ENCODE measurements at places on chromosomes 2 and 18. TPM values are rescaled to one million over a fixed set of nuclear protein-coding genes. Genes with fewer than 3 reads are reported as not detected.

The FOXI3 gene
- total RNA-seq = 2.1 TPM

The BMP10 gene
- total RNA-seq = not detected

- DNase-seq = no peak
Measured at GRCh38 chr2:179049546-179050311, at the start of gene CCDC141. Gene CCDC141 (minus strand): TSS chr2:179050137. CDS start chr2:179049941, 196 bp downstream.

The PROKR1 gene
- total RNA-seq = not detected

DNA sequence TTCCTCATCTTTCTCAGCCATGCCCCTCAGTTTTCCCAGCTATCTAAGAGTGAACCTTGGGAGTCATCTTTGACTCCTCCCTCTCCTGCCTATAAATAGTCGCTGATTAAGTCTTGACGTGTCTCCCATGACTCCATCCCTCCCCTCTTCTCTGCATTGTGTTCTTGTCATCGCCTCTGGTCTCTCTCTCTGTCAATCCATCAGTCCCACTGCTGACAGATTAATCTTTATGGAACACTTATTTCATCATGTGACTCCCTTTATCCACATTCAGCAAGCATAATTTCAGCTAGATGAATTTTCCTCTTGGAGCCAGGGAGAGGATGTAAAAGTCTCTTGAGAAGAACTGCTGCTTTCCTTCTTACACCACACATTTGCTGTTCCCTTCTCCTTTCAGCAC lies 9.4 kb downstream of the ADAM23 start:
- peak; percentile 45 for DNase-seq

- DNase-seq = no peak
Measured at GRCh38 chr2:50098242-50098641, 933.7 kb downstream of the NRXN1 start.

DNA sequence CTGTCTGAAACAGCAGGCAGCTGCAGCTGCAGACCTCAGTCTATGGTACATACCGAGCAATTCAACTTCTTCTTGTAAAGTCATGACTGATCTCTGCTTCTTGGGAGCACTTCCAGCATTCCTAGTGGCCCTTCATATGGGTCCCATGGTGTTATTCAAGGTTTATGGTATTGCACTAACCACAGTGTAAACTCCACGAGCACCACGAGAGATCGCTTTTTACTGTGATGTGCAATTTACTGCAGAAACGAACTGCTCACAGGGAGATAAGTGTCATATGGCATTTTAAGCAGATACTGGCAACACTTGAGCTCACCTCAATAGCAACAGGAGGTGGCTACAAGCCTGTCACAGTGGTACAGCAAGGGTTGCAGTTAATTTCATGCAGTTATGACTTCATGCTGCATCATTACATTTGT lies 38.6 kb upstream of the SH3BP4 start:
- no peak for DNase-seq

The CREG2 gene
- under 0.01 TPM for total RNA-seq

The DSC2 gene
- total RNA-seq = 34.7 TPM

DNA sequence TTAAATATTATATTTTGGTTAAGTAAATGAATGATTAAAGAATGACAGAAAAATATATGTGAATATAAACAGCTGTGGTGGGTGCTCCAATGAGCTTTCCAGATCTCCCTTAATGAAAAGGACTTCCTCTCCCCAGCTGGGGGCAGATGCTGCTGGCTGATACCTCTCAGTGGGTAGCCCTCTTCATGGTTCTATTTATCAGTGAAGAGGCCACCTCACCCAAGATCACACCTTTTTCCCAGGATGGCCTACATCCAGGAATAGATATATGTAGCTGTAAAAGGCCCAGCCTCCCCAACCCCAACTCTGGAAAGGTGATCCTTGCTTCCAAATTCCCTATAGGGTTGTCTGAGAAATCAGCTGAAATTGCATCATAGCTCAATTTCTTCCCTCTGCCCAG lies 135.2 kb upstream of the ACVR2A start:
- DNase-seq = no peak

DNA sequence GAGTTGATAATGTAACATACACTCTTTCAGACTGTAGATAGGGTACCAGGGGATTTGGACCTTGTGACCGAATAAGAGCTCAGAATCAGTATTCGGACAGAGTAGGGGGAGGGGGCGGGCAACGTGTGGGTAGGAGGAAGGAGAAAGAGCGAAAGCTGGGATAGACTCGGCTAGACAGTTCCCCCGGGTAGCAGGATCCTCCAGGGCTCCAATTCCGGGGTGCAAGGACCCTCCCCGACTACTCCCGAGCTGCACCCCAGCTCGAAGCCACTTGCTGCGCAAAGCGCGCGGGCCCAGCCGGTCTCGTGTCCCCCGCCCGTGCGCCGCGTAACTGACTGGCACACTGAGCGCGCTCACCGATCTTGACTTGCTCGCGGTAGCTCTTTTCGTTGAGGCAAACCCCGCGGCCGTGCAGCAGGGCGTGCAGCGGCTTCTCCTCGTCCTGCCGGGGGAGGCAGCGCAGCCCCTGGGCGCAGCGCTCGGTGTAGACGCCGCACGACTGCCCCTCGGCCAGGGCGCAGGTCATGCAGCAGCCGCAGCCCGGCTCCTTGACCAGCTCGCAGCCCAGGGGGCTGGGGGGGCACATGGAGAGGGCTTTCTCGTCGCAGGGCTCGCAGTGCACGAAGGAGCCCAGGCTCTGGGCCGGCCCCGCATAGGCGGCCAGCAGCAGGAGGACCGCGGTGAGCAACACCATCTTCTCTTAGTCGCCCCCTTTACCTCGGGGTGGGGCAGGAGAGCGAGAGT lies 1.1 kb downstream of the IGFBP5 start:
- DNase-seq = peak; percentile 26

GRCh38 chr2:126635281-126635680 lies 20.7 kb upstream of the GYPC start:
- DNase-seq = no peak

GRCh38 chr2:120423167-120423943 lies 77.4 kb downstream of the INHBB start:
- DNase-seq = no peak

The HIBCH gene
- total RNA-seq = 20.5 TPM

The TNFAIP6 gene
- total RNA-seq = 0.50 TPM

DNA sequence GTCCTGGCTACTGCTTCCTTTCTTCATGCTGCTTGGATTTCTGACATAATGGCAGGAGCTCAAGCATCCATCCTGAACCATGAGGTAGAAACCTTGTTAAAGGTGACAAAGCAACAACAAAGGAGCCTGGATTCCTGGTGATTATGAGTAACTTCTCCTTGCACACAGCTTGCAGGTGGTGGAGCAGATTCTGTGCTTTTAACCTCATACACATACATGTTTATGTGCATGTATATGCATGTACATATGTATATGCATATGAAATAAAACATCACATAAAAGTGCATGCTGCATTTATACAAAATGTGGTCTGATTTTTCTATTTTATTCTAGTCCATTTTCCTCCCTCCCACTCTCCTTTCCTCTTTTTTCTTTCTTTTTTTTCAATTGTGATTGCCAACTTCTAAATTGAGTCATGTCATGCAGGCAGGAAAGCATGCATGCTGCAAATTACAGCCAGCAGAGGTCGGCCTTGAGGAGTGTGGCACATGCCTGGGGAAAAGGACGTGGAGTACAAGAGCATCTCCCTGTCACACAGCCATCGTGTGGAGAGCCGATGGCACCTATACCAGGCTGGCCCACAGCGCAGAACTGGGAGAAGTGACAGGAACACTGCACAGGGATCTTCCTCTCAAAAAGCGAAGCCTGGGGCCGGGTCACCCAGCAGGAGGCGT lies 17.9 kb downstream of the LCT start:
- DNase-seq = no peak

DNA sequence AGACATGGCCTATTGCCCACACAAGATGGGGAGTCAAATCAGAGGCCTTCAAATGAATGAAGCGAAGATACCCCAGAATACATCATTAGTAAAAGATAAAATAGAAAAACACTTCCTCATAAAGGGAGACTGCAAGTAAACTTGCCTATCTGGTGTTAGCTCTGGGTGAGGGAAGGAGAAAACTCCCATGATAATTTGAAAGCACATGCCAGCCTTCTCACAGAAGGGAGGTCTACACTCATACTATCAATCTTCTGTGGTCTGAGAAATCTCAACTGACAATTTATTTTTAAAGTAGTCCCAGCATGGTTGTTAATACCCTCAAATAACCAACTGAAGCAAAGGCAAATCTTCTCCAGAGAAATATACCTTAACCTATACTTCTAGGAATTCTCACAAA lies 75.4 kb downstream of the EXOC6B start:
- DNase-seq = no peak

The MAP4K4 gene
- total RNA-seq = 65.2 TPM

GRCh38 chr2:69168144-69168813 lies 155.3 kb downstream of the ANTXR1 start:
- DNase-seq = peak; percentile 23

GRCh38 chr2:240498171-240498957 lies 59.4 kb downstream of the ANKMY1 start:
- DNase-seq = no peak

The SPIRE1 gene
- total RNA-seq = 49.3 TPM

DNA sequence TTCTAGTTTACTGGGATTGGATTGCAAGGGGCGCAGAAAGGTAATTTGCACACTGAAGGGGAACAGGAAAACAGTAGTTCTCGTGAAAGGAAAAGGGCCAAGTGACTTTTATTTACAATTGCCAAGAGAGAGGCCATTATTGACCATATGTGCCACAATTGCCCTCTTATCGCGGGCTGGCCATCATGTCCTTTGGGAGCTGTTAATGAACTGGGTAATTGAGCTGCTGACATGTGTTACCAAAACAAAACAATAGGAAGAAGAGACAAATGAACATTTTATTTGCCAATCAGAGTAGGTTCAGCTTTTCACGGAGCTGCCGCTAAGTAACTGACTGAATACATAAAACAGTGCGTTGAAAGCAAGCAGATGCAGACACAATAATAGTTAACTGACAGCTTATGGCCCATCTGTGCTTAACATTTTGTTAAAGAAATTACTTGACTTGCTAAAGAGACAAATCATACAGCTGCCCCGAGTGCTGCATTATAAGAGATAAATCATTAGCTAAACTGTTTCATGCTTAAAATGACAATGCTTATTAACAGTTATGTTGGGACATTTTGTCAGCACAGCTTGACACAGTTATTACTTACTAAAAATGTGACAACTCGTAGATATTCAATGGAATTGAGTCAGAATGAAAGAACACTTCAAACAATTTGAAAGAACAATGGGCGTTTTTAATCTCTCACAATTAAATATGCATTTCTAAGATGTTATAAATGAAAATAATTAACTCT lies 57.5 kb downstream of the PAX3 start:
- DNase-seq = no peak

DNA sequence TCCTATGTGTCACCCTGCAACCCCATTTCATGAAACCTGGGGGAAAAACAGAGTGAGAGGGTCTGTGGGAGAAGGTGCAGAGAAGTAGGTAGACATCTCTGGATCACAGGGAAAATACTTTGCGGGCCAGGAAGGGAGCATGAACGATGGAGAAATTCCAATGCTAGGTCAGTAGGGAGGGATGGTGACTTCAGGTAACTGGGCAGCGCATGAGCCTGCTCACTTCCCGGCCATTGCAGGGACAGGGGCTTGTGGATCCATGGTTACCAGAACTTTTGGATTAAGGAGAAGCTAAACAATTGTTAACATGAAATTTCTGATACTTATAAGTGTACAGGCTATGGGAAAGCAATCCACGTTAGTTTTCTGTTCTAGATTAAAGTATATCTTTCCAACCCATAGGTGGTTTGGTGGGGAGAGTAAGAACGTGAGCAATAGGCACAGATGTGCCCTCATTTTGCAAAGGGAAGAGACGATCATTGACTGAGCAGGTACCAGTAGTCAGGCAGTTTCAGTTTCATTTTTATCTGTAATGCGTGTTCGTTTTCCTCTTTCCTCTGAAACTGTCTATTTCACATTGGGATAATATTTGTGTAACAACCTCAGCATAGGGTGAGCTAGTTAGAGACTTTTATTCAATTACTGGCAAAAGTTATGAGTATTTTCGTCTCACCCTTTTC lies 65.0 kb downstream of the NYAP2 start:
- DNase-seq = no peak

DNA sequence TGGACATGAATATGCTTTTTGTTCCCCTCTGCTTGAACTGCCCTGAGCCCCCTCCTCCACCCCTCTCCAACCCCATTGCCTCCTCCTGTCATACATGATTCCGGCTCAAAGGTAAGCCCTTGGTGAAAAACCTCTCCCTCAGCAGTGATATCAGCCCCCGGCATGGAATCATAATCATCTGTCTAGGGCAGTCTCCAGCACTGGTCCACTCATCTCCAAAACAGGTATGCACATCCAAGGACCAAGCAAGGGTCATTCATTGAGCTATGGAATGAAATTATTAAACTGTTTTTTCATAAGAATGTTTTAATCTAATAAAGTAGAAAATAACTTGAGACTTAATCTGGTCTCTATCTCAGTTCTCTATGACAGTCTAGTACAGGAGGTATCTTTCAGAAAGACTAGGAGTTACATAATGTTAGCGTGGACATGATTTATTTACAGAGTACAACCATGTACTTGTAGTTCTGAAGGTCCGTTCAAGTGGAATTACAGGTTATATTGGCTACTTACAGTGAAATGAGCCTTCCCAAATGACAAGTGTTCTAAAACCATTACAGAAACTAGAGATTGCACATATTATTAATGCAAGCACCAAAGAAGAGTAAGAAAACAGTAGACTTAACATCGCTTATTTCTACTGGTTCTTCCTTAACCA lies 75.2 kb downstream of the ACVR1 start:
- DNase-seq = no peak

DNA sequence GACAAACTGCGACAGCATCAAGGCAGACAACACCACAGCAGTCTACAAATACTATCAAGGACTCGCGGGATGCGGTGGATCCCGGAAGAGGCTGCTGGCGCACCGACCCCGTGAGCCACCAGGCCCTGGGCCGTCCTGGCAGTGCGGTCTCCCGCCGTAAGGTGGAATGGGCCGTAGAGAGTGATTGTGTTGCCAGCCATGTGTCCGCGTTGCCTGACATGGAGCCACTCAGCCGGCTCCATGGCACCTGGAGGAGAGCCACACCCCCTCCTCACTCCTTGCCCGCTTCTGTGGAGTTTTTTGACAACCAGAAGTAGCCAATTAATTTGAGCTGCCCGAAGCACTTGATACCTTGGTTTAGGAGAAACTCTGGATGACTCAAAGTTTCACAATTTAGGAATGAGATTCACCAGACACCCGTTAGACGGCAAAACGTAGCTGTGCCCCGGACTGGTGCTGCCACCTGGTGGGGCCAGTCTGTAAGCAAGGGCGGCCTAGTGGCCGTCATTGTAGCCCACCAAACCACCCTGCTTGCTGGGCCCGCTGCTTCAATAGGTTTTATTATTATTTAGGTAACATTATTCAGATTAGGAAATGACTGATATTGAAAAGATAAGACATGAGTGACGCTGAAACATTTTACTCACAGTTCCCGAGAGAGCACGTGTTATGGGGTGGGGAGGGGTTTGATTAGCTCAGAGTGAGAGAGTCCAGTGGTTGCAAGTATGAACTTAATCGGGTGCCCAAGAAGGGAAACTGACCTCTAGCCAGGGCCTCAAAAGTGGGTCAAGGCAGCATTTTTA lies 10.2 kb upstream of the IMP4 start:
- DNase-seq = peak; percentile 82

The PRSS56 gene
- not detected for total RNA-seq

- no peak for DNase-seq
Measured at GRCh38 chr2:181995289-181995688, 9.6 kb downstream of the PPP1R1C start.

The AFTPH gene
- 34.5 TPM for total RNA-seq

The DCDC2C gene
- total RNA-seq = not detected

Measured in mammary epithelial cell (primary cell).